Fibroblast of skin of back (primary cell): ENCODE measurements at places on chromosomes 12 and 14.
A peak's percentile ranks its signal among the peaks of the same experiment; 100 is the strongest.

GRCh38 chr12:116400636-116401372, 123.3 kb upstream of the MED13L start:
- DNase-seq, result no peak

GRCh38 chr12:23810329-23810902, 139.1 kb downstream of the SOX5 start:
- no peak for DNase-seq

DNA sequence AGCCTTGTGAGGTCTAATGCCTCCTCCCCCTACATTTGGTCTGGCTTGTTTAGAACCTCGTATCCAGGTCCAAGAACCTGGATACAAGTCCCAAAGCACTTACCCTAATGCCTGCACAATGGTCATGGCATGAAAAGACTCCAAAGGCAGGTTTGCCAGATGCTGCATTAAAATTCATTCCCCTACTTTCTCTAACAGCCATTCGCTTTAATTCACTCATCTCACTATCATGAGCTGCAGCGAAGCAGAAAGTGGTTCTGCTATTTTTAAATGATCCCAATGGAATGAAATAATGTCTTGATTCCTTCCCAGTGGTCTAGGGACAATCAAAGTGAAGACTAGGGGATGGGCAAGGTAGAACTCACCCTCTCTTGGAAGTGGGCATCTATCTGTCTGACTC, 72.5 kb upstream of the MAX start:
- no peak for DNase-seq

- DNase-seq, result no peak
Observed at GRCh38 chr12:57224973-57225679, 4.4 kb upstream of the SHMT2 start.

- DNase-seq, result no peak
Observed at GRCh38 chr12:117547209-117547608, 185.8 kb upstream of the NOS1 start.

- DNase-seq, result no peak
Observed at GRCh38 chr12:77062846-77063461, 2.4 kb downstream of the E2F7 start.

DNA sequence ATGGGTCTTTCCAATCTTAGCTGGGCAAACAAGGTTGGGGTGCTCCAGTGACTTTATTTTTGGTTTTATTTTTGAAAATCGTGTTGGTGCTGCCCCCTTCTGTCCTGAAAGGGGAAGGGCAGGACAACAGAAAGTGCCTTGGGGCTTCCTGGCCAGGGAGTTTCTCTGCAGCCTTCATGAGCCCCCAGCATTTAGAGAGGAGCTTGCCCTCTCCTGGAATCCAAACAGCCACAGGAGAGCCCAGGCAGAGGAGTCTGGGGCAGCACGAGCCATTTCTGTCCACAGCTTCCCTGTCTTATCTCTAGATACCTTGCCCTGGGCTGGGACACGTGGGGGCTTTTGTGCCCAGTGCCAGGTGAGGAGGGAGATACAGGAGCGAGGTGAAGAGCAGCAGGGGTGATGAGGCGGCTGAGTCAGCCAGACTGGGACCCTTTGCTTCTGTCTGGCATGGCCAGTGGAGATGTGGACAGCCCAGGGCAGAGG, 4.4 kb upstream of the C1RL start:
- DNase-seq, result peak; percentile 38

GRCh38 chr12:89962648-89963047, 254.0 kb upstream of the ATP2B1 start:
- DNase-seq, result no peak

DNA sequence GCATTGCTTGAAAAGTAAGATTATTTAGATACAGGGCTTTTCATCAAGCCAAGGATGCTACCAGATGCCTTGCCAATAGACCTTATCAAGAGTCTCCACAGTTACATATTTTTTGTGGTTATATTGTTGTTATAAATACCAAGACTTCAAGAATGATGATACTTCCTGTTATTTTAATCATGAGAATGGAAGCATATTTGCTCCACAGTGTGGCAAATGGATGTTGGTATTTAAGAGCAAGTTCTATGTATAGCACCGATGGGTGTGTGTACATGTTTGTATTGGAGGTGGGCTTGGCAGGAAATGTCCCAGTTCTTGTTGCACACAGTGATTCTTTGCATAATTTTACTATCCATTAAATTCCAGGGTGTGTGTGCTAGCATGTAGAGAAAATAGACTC, 4.4 kb upstream of the NID2 start:
- peak; percentile 95 for DNase-seq

GRCh38 chr12:51874000-51874399, 13.9 kb upstream of the ANKRD33 start:
- no peak for DNase-seq

GRCh38 chr14:68365228-68365627, 427.6 kb downstream of the ZFP36L1 start:
- peak; percentile 77 for DNase-seq

GRCh38 chr14:23005451-23006187, 4.3 kb downstream of the C14orf93 start:
- DNase-seq, result peak; percentile 59

DNA sequence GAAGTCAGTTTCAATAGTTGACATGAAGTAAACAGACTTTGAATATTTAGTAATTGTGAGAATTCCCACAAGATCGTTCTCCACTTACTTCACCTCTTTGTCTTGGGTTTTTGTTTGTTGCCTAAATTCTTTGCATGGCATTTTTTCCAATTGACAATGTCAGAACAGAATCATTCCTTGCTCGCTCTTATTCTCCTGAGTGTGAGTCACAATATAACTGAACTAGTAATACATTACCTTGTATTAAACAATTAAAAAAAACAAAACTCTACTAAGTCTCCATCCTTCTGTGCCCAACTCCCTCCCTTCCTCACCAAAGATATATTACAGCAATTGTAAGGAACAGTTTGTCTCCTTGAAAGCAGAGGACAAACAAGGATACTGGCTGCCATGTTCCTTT, 638.8 kb upstream of the NOVA1 start:
- no peak for DNase-seq

DNA sequence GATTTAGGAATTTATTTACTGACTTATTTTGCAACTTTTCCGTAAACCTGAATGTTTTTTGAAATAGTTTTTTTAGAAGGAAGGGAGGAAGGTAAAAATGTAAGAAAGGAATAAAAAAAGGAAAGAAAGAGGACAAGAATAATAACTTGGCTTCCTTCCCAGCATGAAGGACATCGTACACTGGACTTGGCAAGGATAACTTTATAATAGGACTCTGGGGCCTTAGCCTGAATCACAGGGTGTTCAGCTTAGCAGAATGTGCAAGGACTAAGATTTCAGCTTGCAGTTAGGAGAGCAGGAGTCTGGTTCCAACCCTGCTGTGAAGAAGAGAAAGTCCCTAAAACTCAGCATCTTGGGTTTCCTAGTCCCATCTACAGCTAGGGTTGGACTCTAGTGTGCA, 1053.3 kb downstream of the VRK1 start:
- DNase-seq, result no peak

- peak; percentile 43 for DNase-seq
Observed at GRCh38 chr12:29634057-29634456, 136.6 kb upstream of the OVCH1 start.

DNA sequence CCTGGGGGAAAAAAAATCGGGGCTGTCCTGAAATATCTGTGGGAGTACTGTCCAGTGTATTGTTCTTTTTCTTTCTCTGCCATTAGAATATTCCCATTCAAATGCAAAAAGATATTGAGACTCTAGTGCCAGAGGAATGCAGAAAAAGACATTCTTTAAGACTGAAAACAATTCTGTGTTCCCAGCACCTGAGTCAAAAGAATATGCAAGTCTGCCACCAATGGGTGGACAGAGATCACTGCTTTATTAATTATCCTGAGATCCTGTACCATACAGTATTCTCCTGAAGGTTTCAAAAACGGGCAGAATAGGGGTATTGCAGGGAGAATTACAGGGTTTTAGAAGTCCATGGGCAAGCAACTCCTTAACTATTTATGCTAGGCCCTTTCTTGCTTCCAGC, 361.8 kb downstream of the C12orf50 start:
- DNase-seq, result peak; percentile 28

- no peak for DNase-seq
Observed at GRCh38 chr12:13849456-13849855, 131.9 kb downstream of the GRIN2B start.

DNA sequence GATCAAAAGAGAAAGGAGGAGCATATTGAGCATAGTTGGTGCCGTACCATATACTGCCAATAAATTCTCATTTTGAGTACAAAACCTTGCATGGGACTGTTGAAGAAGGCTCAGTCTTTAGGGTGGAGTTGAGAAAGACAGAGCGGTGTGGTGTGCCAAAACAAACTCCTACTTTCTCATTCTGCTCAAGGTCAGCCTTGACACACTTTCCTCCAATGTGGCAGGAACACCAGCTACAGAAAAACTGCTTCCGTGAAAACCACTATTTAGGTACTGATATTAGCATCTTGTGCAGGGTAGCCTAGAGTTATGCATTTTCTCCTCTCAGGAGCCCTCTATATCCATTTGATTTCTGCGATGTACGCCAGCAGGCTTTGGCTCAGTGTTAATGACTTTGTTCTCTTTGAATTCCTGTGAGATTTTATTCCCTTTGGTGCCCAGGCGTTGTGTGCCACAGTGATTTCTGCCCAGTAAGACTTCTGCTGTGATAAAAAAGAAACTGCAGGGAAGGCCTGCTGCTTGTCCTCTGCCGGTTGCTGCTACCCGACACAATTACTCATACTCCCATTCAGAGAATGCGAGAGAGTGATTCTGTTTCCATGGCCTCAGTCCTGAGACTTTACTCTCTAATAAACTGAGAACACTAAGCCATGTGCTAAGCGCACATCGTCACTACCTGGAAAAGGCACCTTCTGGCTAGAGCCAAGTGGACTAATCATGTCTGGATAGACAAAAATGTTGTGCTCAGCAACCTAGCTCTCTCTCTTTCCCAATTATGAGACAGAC, 88.3 kb upstream of the MDM1 start:
- DNase-seq, result peak; percentile 40

- DNase-seq, result no peak
Observed at GRCh38 chr12:13227191-13227590, 30.7 kb downstream of the EMP1 start.

GRCh38 chr12:128920468-128920867, 67.2 kb downstream of the GLT1D1 start:
- DNase-seq, result peak; percentile 27

DNA sequence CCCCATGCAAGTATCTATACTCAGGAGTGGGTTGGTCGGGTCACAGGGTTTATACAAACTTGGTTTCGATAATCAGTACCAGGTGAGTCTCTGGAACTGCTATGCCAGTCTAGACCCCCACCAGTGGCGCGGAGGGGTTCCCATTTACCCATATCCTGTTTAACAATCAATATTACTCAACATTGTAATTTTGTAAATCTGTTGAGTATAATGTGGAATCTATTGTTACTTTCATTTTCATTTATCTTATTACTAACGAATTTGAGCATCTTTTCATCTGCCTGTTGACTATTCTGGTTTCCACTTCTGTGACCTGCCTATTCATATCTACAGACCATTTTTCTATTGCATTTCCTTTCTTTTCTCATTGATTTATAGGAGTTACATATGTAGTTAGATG, 275.2 kb upstream of the CRY1 start:
- no peak for DNase-seq

GRCh38 chr12:79360936-79361335, 329.8 kb downstream of the PAWR start:
- no peak for DNase-seq

- no peak for DNase-seq
Observed at GRCh38 chr12:51914034-51914923, 7.0 kb downstream of the ACVRL1 start.

DNA sequence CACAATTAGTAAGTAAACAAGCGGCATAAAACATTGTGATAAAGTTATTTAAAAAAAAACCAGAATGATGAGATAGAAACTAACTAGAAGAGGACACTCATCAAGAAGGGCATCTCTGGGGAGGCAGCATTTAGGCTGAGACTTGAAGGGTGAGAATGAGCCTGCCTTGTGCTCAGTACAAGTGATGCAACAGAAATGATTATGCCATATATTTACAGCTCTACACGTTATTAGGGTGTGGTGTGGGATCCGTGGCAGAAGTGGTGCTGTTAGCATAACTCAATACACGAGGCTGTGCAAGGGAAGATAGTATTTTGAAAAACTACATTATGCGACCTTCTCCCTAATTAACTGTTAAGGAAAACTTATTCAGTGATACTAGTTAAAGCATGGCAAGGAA, 178.5 kb upstream of the ATF7IP start:
- DNase-seq, result no peak

DNA sequence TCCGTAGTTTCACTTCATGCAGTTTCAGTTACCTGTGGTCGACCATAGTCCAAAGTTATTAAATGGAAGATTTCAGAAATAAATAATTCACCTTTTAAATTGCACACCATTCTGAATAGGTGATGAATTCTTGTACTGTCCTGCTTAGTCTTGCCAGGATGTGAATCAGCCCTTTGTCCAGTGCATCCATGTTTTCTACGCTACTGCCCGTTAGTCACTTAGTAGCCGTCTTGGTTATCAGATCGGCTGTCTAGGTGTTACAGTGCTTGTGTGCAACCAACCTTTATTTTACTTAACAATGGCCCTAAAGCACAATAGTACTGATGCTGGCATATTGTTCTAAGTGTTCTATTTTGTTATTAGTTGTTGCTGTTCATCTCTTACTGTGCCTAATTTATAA, 146.7 kb downstream of the ACSS3 start:
- DNase-seq, result no peak

DNA sequence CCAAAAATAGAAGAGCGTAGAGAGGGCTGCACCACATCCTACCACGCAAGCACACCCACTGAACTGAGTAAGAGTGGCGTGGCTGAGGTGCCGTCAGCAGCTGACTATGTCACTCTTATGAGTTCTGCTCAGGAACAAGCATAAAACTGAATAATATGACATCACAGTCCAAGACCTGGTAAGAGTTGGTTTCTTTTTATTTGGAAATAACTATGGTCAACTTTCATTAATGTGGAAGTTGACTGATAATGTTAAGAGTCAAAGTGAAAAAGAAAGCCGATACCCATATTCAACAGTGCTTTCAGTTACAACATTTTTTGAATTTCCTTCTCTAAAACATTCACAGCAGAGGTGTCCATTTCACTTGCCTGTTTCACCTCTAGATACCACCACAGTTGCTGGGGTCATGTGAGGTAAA, 44.6 kb downstream of the GNS start:
- DNase-seq, result no peak

- no peak for DNase-seq
Observed at GRCh38 chr12:82130762-82131161, 227.4 kb downstream of the CCDC59 start.

DNA sequence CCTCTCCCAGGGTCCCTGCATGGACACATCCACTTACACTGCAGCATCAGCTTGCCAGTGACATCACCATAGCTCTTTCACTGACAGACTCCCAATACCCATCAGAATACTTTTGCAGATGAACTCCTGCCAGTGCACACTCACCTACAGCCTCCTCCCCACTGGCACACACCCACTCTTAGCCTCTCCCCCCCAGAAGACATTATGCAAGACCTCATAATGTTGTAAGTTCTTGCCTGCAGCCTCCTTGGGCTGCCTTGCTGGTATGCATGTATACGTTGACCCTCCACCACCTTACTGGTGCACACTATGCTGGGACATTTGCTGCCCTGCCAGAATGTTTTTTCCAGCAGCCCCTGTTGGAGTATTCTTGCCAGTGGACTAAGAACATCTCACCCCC, 324.2 kb downstream of the AEBP2 start:
- DNase-seq, result no peak

- DNase-seq, result no peak
Observed at GRCh38 chr12:111074559-111074958, 154.2 kb upstream of the MYL2 start.
